Fibroblast of skin of scalp (primary cell): ENCODE measurements at places on chromosomes 13 and 19.

GRCh38 chr19:55186080-55186479 is 6.0 kb upstream of the SYT5 start:
- DNase-seq = no peak

DNA sequence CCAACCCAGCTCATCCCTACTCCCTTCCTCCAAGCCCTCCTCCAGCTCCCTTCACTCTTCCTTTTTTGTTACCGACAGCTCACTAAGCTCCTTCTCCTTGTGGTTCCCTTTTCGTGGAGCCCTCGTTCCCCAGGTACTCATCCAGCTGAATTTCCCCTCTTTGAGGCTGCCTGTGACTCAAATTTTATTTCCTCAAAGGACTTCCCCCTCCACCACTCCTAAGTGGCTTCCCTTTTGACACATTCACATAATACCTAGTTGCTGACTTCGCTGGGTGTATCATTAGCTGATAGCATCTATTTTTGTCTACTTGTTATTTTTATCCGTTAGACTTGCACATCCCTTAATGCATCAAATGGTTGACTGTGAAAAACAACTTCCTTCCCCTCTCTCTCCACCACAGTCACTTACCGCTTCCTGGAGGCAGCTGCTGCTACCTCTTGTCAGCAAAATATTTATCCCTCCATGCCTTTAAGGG is 14.5 kb downstream of the FFAR2 start:
- DNase-seq = no peak

GRCh38 chr13:111573801-111574200 is 253.4 kb downstream of the TEX29 start:
- no peak for DNase-seq

- DNase-seq = peak; percentile 93
Observed at GRCh38 chr19:49442771-49443365, 1.5 kb upstream of the SLC17A7 start.

DNA sequence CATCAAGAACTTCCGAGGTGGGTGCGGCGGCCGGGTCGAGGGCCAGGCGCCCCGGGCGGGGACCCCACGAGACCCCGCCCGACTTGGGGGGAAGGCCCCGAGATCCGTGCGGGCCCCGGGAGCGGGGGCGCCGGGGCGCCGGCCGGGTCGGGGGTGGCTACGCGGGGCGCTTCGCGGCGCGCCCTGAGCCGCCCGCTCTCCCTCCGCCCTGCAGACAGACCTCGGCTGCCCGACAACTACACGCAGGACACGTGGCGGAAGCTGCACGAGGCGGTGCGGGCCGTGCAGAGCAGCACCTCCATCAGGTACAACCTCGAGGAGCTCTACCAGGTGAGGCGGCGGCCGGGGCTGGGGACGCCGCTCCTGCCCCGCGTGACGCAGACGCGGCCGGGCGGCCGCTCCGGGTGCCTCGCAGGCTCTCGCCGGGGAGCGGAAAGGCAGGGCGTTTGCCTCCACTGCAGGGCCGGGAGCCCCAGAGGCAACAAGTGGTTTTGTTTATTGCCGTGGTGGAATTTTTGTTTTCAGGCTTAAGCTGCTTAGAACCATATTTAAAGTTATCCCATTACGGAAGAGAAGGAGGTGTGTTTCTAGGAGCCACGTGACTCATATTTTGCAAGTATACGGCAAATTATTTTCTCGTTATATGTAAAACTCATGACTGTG is 477 bp downstream of the CUL4A start:
- DNase-seq = peak; percentile 51

GRCh38 chr13:41928323-41928722 is 32.6 kb downstream of the VWA8 start:
- no peak for DNase-seq

DNA sequence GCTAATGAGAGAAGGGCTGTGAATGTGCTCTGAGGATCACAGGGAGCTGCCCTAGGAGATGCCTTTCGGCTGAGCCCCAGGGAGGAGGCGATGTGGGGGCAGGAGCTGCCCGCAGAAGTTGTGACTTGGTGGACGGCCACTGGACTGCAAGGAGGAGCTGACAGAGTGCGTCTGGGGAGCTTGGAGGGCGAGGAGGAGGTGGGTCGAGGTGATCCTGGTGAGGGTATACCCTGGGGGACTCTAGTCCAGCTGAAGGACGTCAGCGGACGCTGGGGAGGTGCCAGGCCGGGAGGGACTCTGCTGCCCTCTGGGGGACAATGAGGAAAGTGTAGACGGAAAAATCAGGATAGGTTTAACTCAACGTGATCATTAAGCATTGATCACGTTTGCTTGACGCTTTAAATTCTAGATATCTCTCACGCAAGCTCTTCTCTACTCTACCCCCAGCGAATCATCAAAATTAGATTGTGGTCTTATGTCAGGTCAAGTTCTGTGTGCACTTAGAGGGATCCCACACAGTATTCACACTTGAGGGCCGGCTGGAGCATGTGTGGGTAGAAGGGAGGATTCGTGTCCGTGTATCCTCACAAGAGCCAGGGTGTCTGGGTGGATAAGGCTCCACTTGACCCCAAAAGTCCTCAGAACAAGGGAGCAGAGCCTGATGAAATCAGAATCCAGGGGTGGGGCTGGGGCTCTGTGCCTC is 3.3 kb upstream of the CEACAM7 start:
- peak; percentile 7 for DNase-seq

DNA sequence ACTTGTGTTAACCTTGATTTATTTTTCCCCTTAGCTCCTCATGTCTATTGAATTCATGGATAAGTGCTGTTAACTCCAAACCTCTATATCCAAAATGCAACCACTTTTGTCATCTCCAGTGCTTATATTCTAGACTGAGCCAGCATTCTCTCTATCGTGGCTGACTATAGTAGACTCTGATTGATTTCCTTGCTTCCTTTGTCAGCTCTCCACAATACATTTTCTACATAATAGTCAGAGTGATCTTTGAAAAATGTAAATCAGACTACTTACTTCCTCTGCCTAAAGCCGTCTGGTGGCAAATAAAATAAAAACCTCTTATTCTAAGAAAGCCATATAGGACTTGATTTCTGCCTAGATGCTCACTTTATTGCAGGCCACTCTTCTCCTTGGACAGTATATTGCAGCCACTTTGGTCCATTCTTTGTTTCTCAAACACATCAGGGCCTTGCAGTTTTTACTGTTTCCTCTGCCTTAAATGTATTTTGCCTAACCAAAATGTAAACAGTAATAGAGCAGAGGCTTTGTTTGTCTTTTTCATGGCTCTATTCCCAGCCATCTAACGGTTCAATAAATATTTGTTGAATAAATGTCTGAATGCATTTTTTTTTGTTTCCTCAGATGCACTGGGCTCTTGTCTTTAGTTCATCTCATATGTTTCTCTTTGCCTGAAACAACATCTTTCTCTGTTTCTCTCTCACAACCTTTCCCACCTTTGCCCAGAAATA is 243.6 kb upstream of the CSNK1A1L start:
- no peak for DNase-seq

DNA sequence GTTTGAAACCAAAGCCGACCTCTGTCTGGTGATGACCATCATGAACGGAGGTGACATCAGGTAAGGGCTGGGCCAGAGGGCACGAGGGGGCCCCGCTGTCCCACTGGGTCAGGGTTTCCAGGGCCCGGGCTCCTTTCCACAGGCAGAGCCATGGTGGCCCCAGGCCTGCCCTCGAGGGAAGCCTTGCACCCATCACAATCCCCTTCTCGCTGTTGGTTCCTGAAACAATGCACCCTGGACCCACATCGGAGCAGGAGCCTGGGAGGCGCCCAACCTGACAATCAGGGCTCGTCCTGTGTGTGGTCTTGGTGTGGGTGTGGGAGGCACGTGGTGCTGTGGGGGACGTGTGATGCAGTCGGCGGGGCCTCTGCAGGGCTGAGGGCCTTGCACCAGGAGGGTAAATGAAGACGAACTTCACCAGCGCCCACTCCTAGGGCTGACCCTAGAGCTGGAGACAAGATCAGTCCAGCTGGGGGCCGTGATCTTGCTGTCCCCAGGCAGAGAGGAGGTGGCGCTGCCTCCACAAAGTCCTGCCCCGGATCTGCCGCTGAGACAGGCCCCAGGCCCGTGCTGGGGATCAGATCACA is 2.8 kb downstream of the GRK1 start:
- no peak for DNase-seq

DNA sequence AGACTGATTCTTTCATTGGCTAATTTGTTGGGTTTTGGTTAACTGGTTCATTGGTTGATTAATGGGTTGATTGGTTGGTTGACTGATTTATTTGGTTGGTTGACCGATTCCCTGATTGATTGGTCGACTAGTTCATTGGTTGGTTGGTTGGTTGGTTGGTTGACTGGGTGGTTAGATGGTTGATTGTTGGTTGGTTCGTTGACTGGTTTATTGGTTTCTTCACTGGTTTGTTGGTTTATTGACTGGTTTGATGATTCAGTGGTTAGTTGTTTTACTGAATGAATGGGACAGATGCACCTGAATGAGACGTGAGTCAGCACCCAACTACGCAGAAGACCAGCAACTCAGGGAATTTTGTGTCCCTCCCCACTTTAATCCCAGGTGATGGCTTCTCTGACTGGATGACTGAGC is 2.7 kb upstream of the NUP62 start:
- no peak for DNase-seq

DNA sequence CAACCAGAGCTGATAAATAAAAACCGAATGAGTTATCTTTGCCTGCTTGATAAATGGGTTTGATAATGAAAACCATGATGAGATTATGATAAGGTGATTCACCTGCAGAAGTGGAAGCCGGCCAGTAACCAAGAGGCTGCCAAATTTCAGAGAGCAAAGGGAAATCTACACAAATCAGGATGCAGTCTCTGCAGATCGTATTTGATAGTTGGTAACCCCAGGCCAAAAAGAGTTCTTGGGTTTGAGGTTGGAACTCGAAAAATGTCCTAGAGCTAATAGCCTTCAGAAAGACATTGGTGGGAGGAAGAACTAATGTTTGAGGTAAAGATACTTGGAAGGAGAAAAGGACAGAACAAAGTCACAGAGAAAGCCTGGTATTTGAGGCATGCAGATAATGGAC is 9.6 kb upstream of the LATS2 start:
- no peak for DNase-seq

DNA sequence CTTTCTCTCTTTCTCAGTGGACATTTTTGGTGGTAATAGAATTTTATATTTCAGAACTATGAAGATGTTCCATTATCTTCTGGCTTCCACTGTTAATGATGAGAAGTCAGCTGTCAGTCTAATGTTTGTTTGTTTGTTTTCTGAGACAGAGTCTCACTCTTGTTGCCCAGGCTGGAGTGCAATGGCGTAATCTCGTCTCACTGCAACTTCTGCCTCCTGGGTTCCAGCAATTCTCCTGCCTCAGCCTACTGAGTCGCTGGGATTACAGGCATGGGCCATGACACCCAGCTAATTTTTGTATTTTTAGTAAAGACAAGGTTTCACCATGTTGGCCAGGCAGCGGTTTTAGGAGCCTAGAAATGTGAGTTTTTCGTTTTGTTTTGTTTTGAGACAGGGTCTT is 4.7 kb downstream of the ZNF317 start:
- no peak for DNase-seq

DNA sequence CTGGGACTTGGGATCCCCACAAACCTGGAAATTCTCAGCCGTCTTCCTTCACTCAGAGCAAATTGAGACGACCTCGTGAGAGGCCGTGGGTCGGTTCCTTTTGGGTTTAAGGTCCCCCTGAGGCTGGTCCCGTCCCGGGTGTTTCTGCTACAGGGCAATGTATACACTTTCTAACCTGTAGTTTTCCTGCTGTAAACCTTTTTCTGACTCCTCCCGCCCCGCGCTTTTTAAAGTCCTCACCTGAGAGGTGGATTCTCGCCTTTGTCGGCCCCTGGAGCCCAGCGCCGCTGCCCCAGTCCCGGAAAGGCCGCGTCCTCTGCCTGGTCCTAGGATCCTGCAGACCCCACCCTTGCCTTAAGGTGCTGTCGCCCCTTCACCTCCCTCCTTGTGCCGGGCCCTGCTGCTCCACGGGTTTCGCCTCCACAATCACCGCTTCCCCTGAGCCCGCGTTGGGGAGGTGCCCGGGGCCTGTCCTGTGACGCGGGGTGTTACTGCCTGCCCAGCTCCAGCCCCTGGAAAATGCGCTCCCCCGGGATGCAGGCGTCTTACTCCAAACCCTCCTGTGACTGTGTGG is 391 bp downstream of the ZNF761 start:
- peak; percentile 6 for DNase-seq

DNA sequence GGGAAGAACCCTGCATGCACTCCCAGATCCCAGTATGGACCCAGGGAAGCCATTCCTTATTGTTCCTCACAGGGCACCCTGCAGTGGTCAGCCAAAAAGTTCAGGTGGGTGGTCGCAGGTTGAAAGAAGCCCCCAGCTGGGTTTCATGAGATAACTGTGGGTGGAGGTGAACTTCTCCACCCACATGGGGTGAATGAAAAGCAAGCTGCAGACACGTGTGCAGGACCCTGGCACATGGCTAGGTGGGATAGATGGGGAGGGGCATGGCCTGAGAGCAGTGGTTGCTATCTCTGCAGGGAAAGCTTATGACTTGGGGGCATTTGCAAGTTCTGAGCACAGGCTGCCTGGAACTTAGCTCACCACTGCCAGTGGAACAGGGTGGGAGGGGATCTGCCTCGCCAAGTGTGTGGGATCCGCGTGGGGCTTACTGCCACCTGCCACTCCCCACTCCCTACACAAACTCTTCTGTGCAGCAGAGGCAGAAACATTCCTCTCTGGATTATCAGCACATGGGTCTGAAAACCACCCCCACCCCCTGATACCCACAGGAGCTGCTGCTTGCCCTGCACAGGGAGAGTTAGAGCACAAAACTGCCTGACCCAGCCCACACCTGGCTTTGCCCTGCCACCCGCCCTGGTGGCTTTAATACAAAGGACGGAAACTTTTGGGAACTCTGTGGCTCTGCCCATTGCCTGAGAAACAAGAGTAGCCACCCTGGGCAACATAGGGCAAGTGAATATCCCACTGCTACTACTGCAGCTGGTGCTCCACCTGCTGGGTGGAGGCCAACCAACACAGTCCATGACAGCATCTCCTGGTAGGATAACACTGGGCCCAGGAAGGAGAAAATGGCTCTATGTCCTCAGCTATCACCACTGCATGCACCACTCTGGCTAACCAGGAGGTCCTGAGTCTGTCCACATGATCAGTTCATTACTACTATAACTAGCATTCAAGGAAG is 24.4 kb downstream of the PLA2G4C start:
- DNase-seq = no peak

GRCh38 chr13:109576331-109576813 is 210.0 kb downstream of the IRS2 start:
- DNase-seq = no peak

DNA sequence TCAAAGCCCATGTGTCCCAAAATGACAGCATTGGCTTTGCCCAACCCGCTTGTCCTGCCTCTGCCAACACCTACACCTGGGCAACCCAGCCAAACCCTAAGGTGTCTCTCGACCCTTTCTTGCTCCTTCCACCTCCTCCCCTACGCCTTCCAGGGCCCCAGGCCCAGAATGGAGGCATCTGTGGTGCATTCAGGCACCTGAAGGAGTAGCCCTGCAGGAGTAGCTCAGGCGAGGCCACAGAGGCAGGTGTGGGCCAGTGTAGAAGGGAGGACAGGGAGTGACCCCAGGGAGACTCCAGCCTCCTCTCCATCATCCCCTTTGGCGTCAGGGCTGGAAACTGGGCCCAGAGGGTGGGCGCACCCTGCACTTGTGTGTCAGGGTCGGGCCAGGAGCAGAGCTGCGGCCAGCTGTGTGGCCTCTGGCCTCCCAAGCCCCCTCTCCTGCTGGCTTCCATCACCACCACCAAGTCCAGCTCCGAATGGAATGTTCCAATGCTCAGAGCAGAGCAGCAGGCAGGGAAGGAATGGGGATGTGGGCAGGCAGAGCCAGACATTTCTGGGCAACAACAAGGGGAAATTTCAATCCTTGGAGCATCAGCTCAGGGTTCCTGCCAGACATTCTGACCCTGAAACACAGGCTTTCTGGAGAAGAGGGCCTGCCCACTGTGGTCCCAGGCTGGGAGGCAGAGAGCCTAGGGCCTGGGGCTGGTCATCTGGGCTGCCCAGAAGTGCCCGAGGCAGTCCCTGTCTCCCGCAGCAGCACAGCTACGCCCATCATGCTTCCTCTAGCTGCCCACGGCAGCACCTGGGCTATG is 16.4 kb downstream of the PLEKHF1 start:
- peak; percentile 22 for DNase-seq
